Activated CD4-positive, alpha-beta T cell treated with anti-CD3 and anti-CD28 coated beads for 36 hours (primary cell): ENCODE measurements at places on chromosomes 3 and 15. TPM values are rescaled to one million over a fixed set of nuclear protein-coding genes. Genes with fewer than 3 reads are reported as not detected.
A peak's percentile ranks its signal among the peaks of the same experiment; 100 is the strongest.

- no peaks in the 10 kb centered on the region for H3K4me1 ChIP-seq
- DNase-seq = no peak
- H3K36me3 ChIP-seq = peaks cover 14% of the 10 kb centered on the region
These were observed 208.1 kb downstream of the FHIT start for GRCh38 chr3:61043156-61043555.

- DNase-seq = no peak
- H3K4me1 ChIP-seq = no peaks in the 10 kb centered on the region
- no peak overlapping the region for H3K4me3 ChIP-seq
- peaks cover 5% of the 10 kb centered on the region for H3K36me3 ChIP-seq
- no peaks in the 10 kb centered on the region for H3K27me3 ChIP-seq
- no peak overlapping the region for H3K27ac ChIP-seq
These were observed 32.0 kb upstream of the COPB2 start for GRCh38 chr3:139421460-139421859.

GRCh38 chr15:73628976-73629797 is 4.0 kb downstream of the NPTN start:
- H3K36me3 ChIP-seq = peaks cover 3% of the 10 kb centered on the region
- DNase-seq = no peak
- H3K4me3 ChIP-seq = no peak overlapping the region
- H3K27me3 ChIP-seq = no peaks in the 10 kb centered on the region

DNA sequence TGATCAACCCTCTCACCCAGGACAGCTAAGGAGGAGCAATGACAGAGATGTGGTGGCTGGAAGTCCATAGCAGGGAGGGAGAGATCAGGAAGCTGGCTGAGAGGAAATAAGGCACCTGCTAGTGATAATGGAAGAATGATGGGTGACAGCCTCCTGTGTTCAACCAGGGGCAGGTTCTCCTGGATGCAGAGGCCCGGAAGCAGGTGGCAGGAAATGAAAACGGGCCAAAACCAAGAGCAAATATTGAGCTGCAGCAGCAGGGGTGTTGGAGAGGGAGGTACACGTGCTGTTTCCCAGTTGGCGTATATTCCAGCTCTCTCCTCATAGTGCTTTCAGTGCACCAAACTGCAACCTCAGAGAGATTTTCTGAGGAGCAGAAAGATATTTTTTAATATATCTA is 213.4 kb upstream of the TBL1XR1 start:
- H3K4me3 ChIP-seq = no peak overlapping the region
- H3K36me3 ChIP-seq = peaks cover 1% of the 10 kb centered on the region

DNA sequence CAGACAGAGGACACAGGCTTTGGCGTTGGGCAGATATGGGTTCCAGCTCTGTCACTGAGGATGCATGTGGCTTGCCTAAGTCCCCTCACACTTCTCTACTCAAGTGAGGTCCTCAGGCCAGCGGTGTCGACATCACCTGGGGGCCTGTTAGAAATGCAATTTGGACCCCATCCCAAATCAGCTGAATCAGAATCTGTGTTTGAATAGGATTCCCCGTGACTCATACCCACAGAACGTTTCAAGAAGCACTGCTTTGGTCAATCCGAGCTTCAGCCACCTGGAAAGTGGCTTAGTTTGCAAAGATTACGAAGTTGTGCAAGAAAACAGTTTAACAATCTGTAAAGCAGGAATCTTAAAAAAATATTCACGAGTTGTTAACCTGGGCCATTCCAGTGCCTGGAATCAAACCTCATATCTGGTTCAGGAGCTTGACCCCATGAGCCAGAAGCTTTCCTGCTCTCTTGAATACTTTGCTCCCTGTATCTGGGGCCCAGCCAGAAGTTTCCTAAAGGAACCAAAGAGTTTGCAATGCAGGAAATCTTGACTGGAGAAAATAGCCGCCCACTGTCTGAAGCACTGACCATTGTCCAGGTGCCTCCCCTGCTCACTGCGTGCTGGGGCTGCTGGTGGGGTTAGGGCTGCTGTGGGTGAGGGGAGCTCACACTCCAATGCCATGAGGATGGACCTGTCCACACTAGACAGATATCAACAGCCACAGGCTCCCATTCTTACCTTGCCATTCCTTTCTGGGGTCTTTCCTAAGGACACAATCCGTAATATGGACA is 208.5 kb upstream of the LINGO1 start:
- no peak for DNase-seq
- no peak overlapping the region for H3K27ac ChIP-seq
- H3K4me1 ChIP-seq = no peaks in the 10 kb centered on the region
- no peak overlapping the region for H3K4me3 ChIP-seq
- no peaks in the 10 kb centered on the region for H3K36me3 ChIP-seq

DNA sequence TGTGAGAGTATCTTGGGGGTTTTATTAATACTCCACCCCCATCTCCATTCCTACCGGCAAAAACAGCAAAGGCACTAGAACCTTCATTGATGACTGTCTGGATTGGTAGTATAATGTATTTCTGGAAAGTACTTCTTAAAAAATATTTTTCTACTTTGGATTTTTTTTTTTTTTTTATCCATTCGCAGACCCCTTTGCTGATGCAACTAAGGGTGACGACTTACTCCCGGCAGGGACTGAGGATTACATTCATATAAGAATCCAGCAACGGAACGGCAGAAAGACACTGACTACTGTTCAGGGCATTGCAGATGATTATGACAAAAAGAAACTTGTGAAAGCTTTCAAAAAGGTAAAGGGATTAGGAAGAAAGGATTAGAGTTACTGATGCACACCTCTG is 1.2 kb downstream of the EIF1B start:
- H3K4me1 ChIP-seq = peaks cover 25% of the 10 kb centered on the region
- peak; percentile 21 for DNase-seq
- H3K36me3 ChIP-seq = peaks cover 29% of the 10 kb centered on the region

- DNase-seq = no peak
- H3K27me3 ChIP-seq = no peaks in the 10 kb centered on the region
- H3K4me1 ChIP-seq = peaks cover 73% of the 10 kb centered on the region
- H3K36me3 ChIP-seq = peaks cover 18% of the 10 kb centered on the region
- H3K27ac ChIP-seq = no peak overlapping the region
- H3K4me3 ChIP-seq = no peak overlapping the region
These were observed 5.9 kb downstream of the CMC1 start for GRCh38 chr3:28247286-28247685.

DNA sequence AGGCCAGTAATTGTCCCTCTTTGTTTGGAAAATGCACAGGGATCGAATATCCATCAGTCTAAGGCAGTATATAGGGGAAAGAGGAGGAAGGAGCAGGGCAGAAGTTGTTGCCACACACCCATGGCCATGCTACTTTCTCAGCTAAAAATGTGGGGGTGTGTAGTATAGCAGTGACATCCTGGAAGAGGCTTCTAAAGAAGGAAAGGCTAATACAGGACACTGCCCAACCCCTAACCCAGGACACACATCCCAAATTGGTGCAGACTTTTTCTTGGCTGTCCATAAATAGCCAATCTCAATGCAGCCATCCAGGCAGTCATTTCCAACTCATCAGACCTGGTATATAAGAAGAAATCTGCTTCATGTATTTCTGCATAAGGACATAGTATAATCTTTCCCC is 33.1 kb upstream of the LRRN1 start:
- no peak overlapping the region for H3K27ac ChIP-seq
- H3K36me3 ChIP-seq = no peaks in the 10 kb centered on the region
- H3K27me3 ChIP-seq = no peaks in the 10 kb centered on the region
- no peaks in the 10 kb centered on the region for H3K4me1 ChIP-seq
- DNase-seq = no peak

Gene NDUFB4
- 157 TPM for total RNA-seq

Gene C3orf80
- total RNA-seq = not detected

Gene TRMT10C
- 54.3 TPM for total RNA-seq

Gene RARRES1
- not detected for total RNA-seq

- no peaks in the 10 kb centered on the region for H3K27me3 ChIP-seq
- H3K27ac ChIP-seq = no peak overlapping the region
- no peak for DNase-seq
- no peaks in the 10 kb centered on the region for H3K36me3 ChIP-seq
- no peak overlapping the region for H3K4me3 ChIP-seq
- no peaks in the 10 kb centered on the region for H3K4me1 ChIP-seq
These were observed 107.7 kb downstream of the ETFA start for GRCh38 chr15:76203346-76204108.

DNA sequence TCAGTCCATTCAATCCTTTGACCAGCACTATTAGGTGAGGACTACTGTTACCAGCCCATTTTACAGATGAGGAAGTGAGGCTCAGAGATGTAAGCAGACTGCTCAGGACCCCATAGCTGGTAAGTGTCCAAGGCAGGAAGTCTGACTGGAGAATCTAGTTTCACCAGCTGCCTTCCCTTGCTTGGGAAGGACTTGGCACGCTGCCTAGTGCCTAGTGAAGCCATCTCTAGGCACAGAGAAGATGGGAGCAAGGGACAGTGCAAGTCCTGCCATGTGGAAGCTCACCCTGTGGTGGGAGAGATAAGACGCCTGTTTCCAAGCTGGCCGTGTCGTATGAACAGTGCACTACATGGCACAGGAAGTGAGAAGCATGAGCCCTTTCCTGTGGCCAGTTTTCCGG is 111.8 kb upstream of the TMC3 start:
- no peaks in the 10 kb centered on the region for H3K4me1 ChIP-seq
- H3K36me3 ChIP-seq = no peaks in the 10 kb centered on the region
- H3K27me3 ChIP-seq = peaks cover 2% of the 10 kb centered on the region
- DNase-seq = no peak
- H3K27ac ChIP-seq = no peak overlapping the region
- H3K4me3 ChIP-seq = no peak overlapping the region
